ENCODE measurements at places on chromosomes 7 and 10. TPM values are rescaled to one million over a fixed set of nuclear protein-coding genes. Genes with fewer than 3 reads are reported as not detected.

DNA sequence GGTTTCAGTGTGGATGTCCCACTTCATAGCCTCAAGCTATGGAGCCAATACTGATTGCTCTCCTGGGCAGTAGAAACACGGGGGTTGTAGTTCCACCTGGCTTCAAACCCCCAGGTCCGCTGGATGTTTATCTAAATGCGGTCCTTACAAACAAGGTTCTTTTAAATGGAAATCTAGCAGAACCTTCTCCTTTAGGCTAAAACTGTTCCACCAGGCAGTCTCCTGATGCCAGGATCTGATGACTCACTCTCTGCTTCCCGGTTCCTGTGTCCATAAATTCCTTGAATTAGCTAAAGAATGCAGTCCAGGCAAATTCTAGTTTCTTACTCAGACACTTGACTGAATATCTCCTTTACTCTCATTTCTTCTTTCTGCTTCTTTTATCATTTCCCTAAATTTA, 108.4 kb upstream of the FAM3C start:
- no peak for DNase-seq

OR9A4 gene
- not detected for total RNA-seq

DRGX gene
- total RNA-seq: not detected

MMRN2 gene
- total RNA-seq: not detected

KIFBP gene
- total RNA-seq: 65.4 TPM
